ENCODE measurements at places on chromosomes 7 and 10.

- no peak for DNase-seq
These were observed 107.6 kb downstream of the DIP2C start for GRCh38 chr10:581776-582330.

DNA sequence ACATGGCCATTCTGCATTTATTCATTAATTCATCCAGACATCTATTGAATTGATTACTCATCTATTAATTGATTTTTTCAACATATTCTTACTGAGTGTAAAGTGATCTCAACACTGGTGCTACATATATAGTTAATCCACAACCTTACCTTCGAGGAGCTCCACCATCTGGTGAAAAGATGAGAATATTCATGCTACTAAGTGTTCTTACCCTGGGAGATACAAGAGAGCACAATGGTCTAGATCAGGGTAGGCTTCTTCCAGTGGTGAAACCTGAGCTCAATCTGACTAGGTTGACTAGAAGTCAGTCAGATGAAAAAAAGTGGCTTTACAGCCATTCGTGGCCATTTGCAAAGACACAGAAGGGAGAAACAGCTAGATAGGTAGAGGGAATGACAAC is 507.4 kb downstream of the ANKRD7 start:
- DNase-seq, result no peak

- no peak for DNase-seq
These were observed 165.2 kb upstream of the PODXL start for GRCh38 chr7:131721660-131722059.

- no peak for DNase-seq
These were observed 134.0 kb downstream of the PTPRN2 start for GRCh38 chr7:158453663-158454062.

- no peak for DNase-seq
These were observed 178.9 kb upstream of the TMEM106B start for GRCh38 chr7:12032146-12032545.

- DNase-seq, result peak; percentile 15
These were observed 572 bp downstream of the CHST12 start for GRCh38 chr7:2403718-2404648.

DNA sequence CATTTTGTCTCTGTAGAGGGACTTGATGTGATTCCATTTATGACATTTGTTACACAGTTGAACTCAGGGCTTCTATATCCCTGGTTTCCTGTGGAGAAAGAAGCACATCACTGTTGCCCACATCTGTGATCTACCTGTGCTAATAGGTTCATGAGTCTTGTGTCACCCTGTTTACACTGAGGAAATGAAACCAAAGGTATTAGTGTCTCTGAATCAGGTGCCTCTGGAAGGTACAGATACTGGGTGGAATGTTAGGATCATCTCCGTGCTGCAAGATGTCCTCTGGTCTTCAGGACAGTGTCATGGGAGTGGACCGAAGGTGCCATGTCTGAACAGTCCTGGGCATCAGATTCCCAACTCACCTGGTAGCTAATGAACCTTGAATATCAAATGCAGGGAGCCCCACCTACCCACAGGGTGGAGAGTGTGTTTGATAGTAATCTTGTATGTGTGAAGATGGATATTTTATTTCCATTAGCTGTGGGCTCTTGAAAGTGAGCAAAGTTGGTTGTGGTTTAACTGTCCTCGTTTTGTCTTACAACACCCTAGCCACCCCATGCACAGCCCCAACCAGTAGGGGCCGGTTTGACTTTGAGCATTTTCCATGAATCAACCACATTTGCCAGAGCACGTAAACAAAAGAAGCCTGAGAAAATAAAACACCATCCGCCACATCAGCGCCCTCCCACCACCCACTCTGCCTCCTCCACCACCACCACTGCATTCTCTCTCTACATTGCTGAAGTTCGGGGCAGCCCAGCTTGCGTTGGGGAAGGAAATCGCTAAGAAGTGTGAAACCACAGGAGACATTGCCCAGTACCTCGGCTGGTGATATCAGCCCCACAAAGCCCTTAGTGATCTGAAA is 40.7 kb downstream of the TARP start:
- no peak for DNase-seq

DNA sequence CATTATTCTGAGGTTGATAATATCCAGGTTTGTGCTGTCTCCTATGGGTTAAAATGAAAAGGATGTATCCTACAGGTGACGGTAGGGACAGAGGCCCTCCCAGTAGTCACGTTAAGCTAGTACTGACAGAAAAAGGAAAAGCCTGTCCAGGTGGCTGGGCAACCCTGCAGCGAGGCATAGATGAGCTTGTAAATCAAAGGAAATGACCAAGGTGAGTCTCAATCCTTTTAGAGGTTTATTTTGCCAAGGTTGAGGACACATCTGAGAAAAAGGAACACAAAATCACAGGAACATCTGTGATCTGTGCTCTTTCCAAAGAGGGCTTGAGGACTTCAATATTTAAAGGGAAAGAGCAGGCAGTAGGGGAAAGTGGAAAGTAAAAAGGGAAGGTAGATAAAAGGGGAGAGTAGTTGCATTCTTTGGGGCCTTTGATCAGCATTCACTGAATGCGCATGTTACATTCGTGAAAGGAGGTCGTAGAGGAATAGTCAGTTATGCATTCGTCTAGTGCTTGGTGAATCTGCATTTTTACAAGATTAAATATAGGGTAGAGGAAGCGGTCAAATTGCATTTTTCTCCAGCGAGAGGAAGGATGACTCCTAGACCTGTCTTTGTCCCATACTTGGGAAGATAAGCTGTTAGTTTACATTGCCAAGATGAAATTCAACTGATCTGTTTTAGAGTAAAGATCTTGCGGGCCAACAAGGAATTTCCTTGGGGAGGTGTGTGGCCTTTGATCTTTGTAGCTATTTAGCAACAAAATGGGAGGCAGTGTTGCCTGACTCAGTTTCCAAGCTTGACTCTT is 884 bp upstream of the GSTO1 start:
- no peak for DNase-seq

- DNase-seq, result no peak
These were observed 6.6 kb upstream of the RHBDD2 start for GRCh38 chr7:75872073-75872782.

DNA sequence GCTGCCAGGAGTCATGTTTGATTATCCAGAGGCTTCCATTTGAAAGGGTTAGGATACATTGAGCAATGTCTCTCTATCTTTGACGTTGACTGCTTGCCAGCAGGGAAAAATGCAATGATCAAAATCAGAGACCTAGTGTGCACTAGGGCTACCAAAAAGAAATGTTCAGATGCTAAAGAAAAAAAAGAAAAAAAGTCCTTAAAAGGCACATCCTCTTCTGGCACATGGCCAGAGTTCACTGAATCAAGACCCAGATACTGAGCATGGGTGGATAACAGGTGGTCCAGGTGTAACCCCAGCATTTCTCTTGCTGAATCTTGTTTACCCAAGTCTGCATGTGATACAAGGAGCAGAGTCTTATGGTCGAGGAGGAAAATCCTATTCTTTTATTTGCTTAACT is 899.3 kb downstream of the SORCS3 start:
- no peak for DNase-seq

DNA sequence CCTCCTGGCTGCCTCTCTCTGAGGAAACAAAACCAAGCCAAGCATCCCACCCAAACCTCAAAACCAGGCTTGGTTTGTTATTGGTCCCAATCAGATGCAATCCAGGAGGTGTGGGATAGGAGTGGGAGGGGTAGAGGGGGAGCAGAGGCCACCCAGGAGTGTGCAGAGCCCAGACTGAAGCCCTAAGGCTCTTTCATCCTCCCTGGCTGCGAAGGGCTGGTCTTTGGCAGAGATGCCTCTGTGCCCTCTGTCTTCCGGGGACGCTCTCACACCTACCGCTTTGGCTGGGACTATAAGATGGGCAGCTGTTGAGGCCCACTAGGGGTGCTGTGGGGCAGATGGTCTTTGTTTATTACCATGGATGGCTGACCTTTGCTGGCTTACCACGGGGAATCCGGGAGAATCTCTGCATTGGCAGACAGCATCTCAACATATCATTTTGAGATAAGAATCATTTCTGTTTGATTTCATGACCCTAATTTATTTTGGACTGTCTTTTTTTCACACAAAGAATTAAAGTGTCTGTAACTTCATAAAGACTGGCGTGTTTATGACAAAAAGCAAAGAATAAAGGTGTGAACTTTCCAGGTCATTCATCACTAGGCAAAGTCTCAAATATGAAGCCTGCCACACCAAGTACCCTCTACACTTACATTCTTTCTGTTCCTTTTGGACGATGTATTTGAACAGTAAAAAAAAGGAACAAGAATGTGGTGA is 6.5 kb upstream of the DENND2A start:
- peak; percentile 71 for DNase-seq

All from NCI-H1092 (cell line).